Stimulated activated CD4-positive, alpha-beta T cell treated with anti-CD3 and anti-CD28 coated beads, Interleukin-12 subunit alpha, Interleukin-12 subunit beta, amount 100 ng/mL, for 24 hours (primary cell): ENCODE measurements at places on chromosomes 2 and 18.

DNA sequence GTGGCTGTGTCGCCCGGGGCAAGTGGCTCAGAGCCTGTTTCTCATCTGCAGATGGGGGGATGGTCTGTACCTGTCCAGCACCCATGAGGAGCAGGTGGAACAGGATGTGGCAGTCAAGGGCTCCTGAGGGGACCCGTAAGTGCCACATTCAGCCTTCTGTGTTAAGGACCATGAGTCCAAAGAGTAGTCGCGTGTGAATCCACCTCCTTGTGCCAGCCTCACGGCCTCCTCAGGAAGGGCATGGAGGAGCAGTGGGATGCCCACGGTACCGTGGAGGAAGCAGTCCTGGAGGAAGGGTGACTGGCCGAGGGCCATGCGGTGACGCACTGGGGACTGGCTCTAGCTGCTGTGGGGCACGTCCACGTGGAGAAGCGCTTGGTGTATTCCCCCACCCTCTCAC lies 61.1 kb downstream of the ODC1 start:
- DNase-seq: no peak

DNA sequence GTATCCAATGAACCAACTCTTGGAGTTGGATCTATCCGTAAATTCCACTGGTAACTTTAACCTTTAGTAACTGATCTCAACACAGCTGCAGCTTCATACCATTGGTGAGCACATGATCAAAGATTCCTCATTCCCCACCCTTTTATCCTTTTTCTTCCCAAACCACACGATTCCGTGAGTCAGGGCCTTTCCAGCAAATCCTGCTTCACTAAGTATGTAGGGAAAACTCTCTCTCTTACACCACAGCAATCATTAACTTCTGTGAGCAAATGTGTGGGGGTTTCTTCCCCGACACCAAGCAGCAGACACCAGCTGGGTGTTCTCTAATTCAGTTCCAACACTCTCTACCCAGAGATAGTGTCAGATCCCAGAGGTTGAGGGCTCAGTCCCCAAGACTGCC lies 23.5 kb downstream of the ELP2 start:
- no peak for DNase-seq

- no peak for DNase-seq
Measured at GRCh38 chr2:219823574-219823973, 196.1 kb downstream of the SLC4A3 start.

- no peak for DNase-seq
Measured at GRCh38 chr2:98727369-98728087, 3.4 kb downstream of the MGAT4A start.

- no peak for DNase-seq
Measured at GRCh38 chr2:25255745-25256487, 85.8 kb downstream of the DNMT3A start.

- no peak for DNase-seq
Measured at GRCh38 chr2:24917086-24917485, 3.0 kb downstream of the ADCY3 start.

DNA sequence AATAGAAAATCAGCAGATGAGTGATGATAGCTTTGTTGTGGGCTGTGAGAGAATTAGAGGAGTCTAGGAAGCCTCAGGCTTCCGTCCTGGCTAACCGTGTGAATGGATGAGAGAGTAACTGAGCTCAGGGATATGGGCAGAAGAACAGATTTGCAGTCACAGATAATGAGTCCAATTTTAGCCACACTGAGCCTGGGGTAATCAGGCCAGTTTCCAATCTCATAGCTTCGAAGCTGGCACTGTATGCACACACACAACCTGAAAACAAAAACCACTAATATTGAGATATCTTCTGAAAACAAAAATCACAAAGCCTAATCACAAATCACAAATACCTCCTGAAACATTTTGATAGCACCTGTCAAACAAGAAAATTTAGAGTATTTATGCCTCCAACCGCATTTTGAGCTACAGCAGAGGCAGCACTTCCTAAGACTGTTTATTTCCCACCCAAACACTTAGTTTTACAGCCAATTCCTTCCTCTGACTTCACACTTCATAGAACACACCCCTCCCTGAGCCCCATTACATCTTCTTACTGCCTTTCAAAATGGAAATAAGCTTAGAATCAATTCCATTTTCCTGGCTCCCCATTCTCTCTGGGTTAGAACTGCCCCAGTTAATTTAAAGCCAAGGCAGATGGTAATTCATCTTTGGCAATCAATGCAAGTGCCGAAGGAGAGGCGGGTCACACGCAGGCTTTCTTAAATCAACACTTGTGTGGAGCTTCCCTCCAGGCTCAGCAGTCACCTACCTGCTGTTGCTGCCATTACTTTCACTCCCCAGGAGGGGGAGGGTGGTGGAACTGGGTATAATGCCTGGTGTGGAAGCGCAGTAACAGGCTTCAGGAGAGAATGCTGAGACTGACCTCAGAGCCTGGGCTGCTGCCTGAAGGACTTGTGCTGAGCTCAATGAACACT lies 18.9 kb downstream of the TTR start:
- no peak for DNase-seq

DNA sequence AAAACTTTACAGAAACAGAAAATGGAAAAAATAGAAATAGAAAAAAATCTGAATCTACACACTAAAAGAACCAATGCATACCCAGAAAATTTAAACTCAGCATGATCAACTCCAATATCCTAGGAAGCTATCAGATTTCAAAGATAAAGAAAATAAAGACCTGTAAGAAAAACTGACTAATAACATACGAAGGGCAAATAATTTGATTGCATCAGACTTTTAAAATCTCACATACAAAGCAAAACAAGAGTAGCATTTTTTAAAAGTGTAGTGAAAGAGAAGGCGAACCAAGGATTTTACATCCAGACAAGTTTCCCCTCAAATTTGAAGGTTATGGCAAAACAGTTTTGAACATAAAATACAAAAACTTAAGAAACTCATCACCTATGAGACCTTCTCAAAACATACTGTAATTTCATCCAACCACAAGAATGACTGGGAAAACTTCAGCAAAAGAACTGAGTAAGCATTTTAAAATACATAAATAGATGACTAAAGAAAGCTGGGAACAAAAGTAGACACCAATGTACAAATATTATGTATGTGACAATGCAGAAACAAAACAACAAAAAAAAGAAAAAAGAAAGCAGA lies 54.8 kb downstream of the NBAS start:
- no peak for DNase-seq

DNA sequence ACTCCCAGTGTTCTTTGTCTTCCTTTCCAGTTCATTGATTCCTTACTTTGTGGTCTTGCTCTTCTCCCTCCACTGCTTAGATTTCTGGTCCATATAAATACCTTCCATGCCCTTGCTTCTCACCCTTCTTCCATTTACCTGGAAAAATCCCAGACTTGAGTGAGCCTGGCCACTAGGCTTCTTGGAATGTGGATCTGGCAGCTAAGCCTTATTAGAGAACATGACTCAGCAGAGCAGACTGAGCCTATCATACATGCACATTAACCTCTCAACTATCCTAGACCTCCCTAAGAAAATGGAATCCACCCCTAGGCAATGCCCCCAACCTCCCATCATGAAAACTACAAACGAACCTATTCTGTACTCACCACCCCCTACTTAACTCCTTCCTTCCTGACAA lies 127.7 kb downstream of the RHBDD1 start:
- DNase-seq: no peak

DNA sequence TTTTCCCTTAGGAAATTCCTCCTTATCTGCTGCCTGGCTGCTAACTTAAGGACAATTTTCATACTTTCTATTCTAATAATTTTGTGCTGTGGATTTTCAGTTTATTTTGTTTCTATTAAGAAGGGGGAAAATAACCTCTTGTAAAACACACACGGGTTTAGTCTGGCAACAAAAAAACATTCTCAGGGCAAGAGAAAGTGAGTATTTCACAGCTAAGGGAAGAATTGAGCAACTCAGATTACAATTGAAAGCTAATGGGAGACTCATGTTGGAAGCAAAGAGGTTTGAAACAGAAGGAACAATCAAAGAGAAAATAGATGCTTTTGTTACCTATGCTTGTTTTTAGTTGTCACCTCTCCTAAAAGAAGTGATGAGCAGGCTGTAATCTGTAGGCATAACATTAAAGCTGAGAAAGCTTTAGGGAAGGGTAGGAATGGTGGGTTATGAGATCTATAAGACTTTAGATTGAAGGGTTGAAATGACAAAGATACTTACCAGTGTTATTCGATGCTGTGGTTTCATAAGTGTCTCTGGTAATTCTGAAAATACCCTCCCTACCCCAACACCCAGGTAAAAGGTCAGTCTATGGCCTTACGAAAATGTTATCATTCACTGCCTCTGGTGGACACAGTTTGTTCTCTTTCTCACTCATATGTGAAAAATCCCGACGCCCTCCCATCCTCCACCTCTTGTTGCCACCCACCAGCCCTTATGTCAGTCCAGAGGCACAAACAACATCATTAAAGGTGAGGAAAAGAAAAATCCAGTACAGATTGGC lies 510.9 kb downstream of the TXNL1 start:
- DNase-seq: no peak

DNA sequence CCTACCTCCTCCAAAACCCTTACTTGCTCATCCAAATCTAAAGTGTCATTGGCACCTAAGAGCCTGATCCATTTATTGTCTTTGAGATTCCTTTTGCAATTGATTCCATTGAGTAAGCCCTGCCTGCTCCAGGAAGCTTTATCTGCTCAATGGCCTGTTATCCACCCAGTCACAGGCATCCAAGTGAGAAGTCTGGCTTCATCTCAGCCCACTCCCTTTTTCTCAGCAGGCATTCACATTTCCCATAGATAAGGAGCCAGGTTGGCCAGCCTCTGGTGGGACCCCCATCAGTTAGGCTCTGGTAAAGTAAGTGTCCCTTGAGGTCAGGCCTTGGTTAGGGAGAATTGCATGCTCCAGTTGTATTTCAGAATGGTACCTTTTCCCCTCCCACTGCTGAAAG lies 396.2 kb upstream of the ST6GAL2 start:
- DNase-seq: no peak

DNA sequence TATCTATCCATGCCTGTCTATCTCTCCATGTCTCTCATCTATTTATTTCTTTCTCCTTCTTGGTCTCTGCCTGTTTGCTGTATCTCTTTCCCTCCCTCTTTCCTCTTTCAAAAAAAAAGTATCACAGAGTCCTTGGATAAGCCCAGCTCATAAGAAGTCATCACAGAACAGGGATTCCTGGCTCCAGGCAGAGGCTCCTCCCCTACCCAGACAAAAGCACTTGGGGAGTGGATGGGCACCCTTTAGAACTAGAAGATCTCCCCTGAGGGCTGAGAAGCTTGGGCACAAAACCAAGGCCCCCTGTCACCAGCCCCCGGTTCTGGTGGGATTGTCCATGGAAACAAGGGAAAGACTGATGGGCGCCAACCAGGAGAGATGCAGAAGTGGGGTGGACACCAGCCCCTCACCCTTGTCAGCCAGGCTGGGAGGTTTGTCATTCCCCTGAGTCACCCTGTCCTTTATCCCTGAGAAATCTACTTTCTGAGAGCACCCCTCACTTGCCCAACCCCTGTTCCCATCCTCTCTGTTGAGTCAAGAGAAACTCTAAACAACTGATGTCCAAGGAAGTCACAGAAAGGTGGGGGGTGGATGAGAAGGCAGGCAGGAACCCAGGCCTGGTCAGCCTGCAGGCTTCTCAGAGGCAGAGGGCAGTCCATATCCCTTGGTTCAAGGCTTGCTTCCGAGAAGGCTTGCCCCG lies 127.1 kb downstream of the TNS1 start:
- DNase-seq: no peak

- no peak for DNase-seq
Measured at GRCh38 chr2:159475793-159476192, 140.6 kb downstream of the BAZ2B start.

GRCh38 chr18:9095297-9096006 lies 7.0 kb upstream of the NDUFV2 start:
- DNase-seq: no peak

DNA sequence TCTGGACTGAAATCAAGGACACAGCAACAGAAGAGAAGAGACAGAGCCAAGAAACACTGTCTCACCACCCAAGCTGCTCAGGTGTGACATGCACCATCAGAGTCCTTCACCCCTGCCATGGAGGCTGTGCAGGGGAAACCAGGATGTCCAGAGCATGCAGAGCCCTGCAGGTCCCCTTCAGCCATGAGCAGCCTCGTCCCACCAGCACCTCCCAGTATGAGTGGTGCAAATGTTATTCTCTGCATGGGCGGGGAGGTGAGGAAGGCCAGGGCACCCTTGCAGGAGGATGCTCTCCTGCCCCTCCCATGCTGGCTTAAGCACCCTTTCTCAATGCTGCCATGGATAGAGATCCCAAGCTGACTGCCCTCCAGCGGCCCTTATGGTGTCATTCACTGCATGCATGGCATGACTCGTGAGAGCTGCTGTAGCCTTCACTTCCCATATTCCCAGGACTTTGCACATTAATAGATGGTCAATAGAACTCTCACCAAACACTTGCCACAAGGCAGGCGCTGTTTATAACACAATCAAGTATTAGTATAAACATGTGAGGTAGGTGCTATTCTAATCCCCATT lies 171.0 kb downstream of the ANAPC1 start:
- DNase-seq: no peak

DNA sequence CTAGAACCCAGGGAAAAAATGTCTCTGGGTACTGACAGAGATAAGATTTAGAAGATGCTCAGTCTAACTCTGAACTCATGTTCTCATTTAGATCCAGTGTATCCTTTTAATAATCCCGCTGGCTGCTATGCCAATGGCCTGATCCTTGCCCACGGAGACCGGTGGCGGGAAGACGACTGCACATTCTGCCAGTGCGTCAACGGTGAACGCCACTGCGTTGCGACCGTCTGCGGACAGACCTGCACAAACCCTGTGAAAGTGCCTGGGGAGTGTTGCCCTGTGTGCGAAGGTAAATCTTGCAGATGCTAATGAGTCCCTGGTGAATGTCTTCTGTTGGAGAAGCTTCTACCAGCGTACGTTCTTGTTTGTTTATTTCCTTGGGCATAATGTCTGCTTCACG lies 118.6 kb downstream of the FEZ2 start:
- no peak for DNase-seq

GRCh38 chr18:34801774-34802173 lies 91.7 kb downstream of the DTNA start:
- DNase-seq: no peak

DNA sequence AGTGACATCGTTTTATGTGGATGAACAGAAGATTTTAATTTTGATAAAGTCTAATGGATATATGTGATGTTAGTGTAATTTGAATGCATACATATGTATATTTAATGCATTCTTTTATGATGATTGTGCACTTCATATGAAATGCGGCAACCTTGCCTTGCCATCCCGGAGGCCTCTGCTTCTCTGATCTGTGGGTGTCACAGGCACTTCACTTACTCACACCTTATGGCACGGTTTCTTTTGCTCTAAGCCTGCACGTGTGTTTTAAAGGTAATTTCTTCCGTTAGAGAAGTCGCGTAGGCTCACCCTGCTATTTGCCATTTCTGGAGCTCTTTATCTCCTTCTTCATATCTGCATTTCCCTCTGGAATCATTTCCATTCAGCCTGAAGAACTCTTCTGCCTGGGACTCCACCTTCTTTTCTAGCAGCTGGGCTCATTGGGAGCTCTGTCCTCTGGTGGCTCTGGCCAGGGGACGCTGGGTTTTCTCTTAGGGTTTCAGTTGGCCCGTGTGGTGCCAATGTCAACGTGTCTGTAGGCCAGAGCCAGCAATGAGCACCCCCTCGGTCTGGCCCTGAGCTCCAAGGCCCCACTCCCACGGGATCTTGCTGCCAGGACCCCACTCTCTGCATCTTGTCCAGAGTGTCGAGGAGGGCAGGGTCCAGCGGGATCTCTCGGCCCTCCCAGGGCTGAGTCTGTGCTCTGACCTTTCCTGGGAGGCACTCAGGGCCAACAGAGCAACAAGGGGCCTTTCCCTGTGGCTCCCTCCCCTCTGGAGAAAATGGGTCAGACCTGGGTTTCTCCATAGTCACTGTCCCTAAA lies 97.3 kb downstream of the RTP5 start:
- no peak for DNase-seq

GRCh38 chr2:71706836-71707235 lies 253.5 kb downstream of the DYSF start:
- DNase-seq: no peak
